ENCODE measurements at places on chromosomes 4 and X. TPM values are rescaled to one million over a fixed set of nuclear protein-coding genes. Genes with fewer than 3 reads are reported as not detected.

Gene ADH1A
- polyA plus RNA-seq = 1.2 TPM

Gene ZNF630
- polyA plus RNA-seq = 1.7 TPM

Gene NAP1L2
- polyA plus RNA-seq = 1.3 TPM

Gene ARMCX1
- 90.7 TPM for polyA plus RNA-seq

Gene UGT2B7
- 0.40 TPM for polyA plus RNA-seq

Gene PPP4R3C
- not detected for polyA plus RNA-seq

Gene STATH
- not detected for polyA plus RNA-seq

Gene TCEANC
- 4.8 TPM for polyA plus RNA-seq

Gene MAGED4
- polyA plus RNA-seq = 30.7 TPM

Gene MSX1
- polyA plus RNA-seq = 2.5 TPM

Gene PDHA2
- not detected for polyA plus RNA-seq

Gene FRMD7
- 0.08 TPM for polyA plus RNA-seq

Gene GAB3
- polyA plus RNA-seq = 5.7 TPM

Gene TEX11
- polyA plus RNA-seq = not detected

Gene EMCN
- polyA plus RNA-seq = 42.5 TPM

Gene PSAPL1
- polyA plus RNA-seq = not detected

Gene PFKFB1
- 0.69 TPM for polyA plus RNA-seq

Gene FSTL5
- 5.0 TPM for polyA plus RNA-seq

Gene SPATA18
- 2.7 TPM for polyA plus RNA-seq

Gene WDR17
- 0.67 TPM for polyA plus RNA-seq

Gene COL4A5
- polyA plus RNA-seq = 24.9 TPM

Gene AVPR2
- 1.1 TPM for polyA plus RNA-seq

Gene PNMA6F
- polyA plus RNA-seq = not detected

Gene PAGE5
- not detected for polyA plus RNA-seq

Gene MAP3K15
- polyA plus RNA-seq = 0.91 TPM

Gene BRS3
- polyA plus RNA-seq = not detected

Gene KIAA1210
- polyA plus RNA-seq = 0.17 TPM

Gene CPXCR1
- not detected for polyA plus RNA-seq

Gene SPP1
- polyA plus RNA-seq = 68.5 TPM

Gene AWAT1
- not detected for polyA plus RNA-seq
